Caki2 (cell line): ENCODE measurements at places on chromosomes 13 and 19.

GRCh38 chr13:39588384-39588783 lies 14.6 kb downstream of the LHFPL6 start:
- DNase-seq = no peak

DNA sequence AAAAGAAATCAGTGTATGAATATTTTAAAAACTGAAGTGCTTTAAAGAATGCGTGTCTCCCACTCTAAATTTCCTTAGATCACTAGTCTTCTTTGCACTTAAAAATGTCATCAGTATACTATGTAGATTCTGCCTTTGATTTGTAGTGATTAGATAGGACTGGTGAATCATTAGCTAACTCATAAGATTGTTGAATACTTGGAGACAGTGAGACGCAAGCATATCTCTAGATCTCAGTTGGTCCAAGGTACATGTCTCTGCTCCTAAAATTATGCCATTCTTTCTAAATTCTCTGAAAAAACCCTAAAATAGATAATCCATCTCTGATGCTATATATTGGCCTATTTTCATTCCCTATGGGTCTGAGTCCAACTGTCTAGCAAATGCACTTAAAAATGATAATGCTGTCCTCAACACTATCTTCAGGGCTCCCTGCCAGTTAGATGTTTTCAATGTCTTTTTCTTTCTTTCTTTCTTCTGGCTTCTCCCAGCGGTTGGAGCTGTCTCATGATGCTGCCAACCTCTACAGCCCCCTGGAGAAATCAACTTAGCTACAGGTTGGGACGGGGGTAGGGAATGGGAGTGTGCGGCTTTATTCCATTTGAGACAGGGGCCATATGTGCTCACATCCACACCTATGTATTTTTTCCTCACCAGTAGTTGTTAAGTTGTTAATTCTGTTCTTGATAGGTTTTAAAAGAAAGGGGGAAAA lies 301.0 kb downstream of the NDFIP2 start:
- no peak for DNase-seq

- DNase-seq = no peak
These were observed 314.7 kb downstream of the UQCRFS1 start for GRCh38 chr19:28898249-28898648.

GRCh38 chr13:76029088-76029487 lies 393.0 kb downstream of the LMO7 start:
- no peak for DNase-seq

- DNase-seq = peak; percentile 33
These were observed 122.5 kb downstream of the STK24 start for GRCh38 chr13:98454389-98454881.

GRCh38 chr13:97246596-97247158 lies 24.5 kb downstream of the MBNL2 start:
- no peak for DNase-seq

DNA sequence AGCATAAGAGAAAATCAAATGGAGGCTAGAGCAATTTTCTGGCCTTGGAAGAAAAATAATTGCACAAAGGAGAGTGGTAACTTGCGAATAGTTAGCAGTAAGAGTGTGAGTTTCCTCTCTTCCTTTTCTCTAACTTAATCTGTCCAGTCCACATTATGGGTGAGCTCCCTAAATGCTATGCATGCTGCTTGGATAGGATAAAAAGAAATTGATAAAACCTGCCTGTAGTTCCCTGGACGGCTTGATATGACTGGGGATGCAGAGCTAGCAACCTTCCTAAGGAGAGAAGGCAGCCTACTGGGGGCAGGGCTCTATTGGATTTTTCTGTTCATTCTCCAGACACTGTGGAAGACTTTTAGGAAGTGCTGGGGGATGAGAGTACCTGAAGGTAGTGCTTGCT lies 311.3 kb downstream of the LMO7 start:
- no peak for DNase-seq

DNA sequence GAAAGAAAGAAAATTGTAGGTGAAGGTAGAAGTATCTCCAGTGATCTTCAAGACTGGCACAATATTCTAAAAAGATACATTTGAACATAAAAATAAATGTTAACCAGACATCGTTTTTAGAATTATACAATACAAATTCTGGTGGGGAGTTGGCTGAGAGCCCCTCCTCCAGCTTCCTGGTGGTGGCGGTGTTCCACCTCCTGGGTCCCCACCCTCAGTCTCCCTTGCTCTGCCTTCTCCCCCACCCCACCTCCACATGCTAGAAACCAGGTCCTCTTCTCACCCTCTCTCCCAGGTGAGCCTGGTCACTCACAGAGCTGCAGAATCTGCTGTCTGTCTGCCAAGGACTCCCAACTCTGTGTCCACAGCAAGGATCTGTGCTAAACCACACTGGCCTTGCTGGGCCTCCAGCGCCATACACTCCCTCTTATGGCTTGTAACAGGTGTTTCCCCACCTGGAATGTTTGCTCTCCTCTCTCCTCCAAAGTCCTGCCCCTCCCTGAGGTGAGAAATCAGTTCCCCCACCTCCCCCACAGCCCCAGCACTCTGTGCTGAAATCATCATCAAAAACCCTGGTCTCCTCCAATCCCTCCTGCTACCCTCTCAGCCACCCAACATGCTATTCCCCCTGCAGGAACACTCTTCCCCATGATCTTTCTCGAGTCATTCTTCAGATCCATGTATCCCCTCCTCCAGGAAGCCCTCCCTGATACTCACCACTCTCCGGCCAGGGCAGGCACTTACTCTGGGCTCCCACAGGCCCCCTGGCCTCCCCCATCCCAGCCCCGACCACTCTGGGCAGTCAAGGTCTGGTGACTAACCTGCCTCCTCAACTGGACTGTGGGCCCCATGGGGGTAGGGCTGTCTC lies 20.5 kb upstream of the CYP2S1 start:
- DNase-seq = no peak

GRCh38 chr19:42242069-42242511 lies 312 bp downstream of the GSK3A start:
- no peak for DNase-seq

GRCh38 chr19:4199699-4200293 lies 17.3 kb downstream of the ANKRD24 start:
- DNase-seq = no peak

DNA sequence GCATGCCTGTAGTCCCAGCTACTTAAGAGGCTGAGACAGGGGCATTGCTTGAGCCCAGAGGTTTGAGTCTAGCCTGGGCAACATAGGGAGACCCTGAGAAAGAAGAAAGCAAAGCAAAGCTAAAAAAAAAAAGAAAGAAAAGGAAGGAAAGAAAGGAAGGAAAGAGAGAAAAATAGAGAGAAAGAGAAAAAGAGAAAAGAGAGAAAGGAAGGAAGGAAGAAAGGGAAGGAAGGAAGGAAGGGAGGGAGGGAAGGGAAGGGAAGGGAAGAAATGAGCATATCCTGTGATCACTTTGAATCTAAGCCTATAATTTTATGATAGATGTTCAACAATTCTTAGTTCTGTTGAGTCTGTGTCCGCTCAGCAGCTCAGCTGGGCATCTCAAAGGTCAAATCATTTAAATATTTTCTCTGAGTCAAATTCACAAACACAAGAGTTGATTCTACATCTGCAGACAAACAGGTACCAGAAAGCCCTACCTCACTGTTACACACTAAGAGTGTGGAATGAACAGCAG lies 70.4 kb downstream of the SUCLA2 start:
- DNase-seq = no peak

DNA sequence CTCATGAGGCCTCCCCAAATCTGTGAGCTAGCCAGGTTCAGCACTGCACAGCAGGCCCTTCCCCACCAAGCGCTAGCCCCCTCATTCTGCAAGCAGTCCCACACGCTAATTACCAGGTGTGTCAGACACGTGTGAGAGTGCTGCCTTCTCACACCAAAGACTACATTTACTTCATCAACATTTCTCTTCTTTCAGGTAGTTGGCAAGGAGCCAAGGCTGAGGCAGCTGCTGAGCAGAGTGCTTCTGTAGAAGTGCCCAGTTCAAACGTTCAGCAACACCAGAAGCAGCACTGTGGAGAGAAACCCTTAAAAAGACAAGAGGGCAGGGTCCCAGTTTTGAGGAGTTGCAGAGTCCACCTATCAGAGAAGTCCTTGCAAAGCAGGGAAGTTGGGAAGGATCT lies 6.4 kb downstream of the ZNF773 start:
- no peak for DNase-seq

DNA sequence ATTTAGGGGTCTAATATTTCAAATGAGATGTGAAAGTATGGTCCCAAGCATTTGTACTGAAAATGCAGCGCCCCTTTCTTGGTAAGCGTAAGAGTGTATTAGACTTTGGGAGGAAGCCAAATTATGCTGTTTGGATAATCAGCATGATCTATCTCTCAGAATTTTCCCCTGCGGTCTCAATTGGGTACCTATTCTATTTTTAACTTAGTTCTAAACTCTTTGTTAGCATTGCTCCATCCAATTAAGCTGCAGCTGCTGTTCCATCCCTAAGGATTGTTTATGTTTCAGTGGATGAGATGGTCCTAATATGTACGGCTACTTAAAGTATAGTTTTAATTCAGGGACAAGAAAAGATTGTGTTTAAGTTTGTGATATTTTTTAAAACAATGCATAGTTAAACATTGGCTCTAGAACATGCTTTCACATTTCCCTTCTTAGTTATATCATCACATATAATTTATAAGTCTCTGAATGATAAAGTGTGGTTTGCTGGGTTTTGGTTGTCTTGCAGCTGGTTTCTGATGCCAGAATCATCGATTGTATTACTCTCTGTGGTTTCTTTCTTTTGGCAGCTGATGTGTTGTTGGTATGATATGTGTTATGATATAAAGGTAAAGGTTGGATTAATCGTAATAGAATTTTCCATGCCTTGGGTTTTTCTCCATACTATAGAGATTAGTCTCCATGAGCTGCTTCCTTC lies 15.0 kb downstream of the POLR1D start:
- no peak for DNase-seq

DNA sequence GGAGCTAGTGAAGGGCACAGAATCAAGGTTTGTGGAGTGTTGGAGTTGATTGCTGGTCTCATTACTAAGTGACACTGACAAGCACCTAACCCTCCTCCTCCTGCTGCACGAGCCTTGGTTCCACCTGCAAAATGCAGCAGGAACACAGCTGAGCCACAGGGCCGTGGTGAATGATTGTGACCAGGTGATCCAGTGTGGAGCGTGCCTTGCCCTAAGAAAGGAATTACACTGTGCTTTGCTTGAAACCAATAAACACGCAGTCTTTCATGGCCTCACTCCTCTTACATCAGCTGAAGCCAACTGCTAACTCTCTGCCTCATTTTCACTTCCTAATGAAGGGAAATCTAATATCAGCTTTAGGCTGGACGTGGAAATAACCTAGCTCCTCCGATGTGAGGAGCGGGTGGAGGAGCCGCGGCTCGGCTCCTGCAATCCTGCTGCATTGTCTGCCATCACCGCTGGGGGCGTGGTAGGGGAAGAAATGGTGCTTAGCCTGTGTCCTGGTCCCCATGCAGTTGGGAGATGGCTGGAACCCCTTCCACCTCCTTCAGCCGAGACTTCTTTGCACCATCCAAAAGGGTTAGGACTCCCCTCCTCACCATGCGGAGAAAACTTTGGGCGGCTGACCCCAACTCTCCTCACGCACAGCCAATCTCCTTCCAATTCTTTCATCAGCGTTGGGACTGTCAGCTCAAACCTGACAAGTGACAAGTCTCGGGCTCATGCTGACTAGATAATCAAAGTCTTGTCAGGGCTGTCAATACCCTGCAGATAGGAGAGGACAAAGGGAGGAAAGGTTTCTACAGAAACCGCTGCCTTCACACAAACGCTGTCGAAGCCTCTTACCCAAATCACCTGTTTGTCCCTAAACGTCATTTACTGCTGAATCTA lies 427.9 kb downstream of the ZNF536 start:
- DNase-seq = peak; percentile 6

DNA sequence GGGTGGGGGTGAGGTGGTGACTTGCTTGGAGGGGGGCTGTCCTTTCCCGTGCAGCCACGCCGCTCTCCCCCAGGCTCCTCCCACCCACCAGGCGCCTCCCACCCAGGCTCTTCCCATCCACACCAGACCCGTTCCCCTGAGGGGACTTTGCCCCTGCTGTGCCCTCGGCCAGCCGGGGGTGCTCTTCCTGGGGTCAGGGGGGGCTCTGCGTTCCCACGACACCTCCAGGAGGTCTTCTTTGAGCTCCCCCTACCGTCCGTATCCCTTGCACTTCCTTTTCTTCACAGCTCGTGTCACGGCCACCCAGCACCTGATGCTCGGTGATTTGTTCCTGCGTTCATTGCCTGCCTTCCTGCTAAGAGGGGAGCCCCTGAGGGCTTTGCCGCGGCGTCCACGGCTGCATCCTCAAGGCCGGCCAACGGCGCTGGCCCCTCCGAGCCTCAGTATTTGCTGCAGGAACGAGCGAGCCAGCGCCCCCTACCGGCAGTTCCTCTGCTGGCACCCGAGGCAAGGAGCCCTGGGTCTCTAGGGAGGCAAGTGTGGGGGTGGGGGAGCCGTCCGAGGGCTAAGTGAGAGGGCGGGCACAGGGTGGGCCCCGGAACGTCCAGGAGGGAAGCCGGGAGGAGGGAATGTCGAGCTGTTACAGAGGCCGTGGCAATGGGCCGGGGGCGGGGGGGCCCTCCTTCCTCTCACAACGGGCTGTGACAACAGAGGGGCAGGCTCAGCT lies 11.8 kb downstream of the LRRC4B start:
- peak; percentile 82 for DNase-seq

GRCh38 chr13:74336546-74336945 lies 202.3 kb upstream of the KLF12 start:
- no peak for DNase-seq

- DNase-seq = no peak
These were observed 2.5 kb upstream of the PDX1 start for GRCh38 chr13:27917121-27917947.

- DNase-seq = no peak
These were observed 43.8 kb downstream of the ESD start for GRCh38 chr13:46753137-46753536.

DNA sequence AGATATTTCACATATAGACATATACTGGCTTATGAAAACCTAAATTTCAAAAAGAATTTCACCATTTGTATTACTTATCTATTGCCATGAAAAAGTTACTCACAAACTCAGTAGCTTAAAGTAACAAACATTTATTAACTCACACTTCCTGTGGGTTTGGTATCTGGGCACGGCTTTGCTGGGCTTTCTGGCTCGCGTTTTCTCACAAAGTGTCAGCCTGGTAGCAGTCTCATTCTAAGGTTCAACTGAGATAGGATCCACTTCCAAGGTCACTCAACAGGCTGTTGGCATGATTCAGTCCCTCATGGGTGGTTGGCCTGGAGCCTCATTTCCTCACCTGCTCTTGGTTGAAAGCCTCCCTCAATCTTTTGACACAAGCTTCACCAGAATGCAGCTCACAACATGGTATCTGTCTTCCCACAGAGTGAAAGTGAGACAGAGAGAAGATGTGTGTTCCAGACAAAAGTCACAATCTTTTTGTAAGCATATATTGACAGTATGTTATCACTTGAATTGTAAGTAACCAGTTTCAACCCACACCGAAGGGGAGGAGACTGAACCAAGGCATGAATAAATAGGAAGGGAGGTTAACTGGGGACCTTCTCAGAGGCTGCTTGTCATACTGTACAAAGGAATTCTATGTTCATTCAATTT lies 1065.8 kb upstream of the SPRY2 start:
- DNase-seq = peak; percentile 4
